ENCODE measurements at places on chromosomes 4 and X.
A peak's percentile ranks its signal among the peaks of the same experiment; 100 is the strongest.

DNA sequence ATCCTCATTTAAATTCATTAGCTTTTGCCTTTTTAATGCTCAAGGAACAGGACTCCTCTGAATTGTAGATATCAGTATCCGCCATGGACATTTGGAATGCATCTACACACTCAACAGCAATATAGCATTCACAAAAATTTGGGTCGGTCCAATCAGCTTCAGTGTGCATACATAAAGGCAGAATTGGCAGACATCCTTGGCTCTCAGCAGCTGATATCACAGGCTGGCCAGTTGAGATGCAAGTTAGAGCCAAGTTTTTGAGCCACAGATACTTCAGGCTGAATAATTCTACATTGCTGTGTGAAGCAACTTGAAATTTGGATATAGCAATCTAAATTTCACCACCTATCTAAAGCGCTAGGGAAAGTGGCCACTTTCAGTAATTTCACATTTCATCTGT lies 821.1 kb downstream of the PCDH19 start:
- DNase-seq: no peak

DNA sequence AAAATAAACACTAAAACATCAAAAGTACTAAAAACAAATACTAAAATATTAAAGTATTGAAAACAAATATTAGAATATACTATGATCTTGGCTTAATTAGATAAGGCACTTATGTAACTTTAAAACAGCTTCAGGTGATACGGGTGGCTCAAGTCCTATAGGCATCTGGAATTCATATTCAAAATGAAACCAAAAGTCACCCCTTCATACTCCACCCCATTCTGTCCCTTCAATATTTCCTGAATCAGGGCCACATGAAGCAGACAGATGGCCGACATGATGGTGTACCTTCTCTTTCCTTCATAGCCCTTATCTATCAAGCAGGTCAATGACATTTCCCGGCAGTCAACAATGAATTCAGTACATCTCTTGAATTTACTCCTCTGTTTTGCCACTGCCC lies 71.9 kb upstream of the MAGEB10 start:
- no peak for DNase-seq

DNA sequence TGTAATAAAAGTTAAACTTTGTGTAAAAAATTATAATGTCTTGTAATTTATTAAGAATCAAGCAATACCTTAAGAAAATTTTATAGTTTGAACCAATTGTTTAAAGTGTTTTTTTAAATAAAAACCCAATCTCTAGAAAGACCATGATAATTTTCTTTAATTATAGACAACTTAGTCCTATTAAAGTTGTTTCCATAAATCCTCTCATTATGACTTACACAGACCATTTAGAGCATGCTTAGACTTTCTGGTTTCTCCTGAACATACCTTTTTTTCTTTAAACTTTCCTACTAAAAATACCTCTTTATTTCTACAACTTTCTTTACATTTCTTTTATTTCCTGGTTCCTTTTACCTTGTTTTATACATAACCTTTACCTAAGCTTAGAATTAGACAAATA lies 837.4 kb downstream of the PCDH19 start:
- DNase-seq: peak; percentile 10

GRCh38 chr4:87033902-87034301 lies 99.1 kb downstream of the AFF1 start:
- DNase-seq: no peak

DNA sequence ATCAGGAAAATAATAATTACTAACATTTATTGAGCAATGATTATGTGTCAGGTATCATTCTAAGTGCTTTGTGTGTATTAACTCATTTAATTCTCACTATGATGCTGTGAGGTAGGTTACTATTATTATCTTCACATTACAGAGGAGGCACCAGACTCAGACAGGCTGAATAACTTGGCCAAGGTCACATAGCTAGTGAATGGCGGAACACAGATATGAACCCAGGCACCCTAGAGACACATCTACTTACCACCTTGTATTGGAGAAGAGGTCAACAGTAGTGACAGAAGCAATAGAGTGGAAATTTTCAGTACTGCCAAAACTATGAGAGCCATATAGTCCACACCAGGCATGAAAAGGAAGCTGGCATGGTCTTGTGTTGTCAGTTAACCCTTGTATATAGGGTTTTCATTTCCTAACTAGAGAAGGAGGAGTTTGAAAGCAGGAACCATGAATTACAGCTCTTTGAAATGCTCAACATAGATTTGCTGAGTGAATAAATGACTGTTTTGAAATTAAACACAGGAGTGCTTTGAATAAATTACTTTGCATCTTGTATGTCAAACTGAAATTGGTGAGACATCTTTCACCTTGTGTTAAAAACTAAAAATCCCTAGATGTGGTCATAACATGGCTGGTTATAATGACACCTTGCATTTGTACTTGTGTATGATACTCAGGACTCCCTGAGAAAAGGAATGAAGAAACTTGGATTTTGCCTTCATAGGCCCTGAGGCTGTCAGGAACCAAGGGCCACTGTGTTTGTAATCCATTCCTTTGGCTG lies 71.8 kb downstream of the RTL9 start:
- DNase-seq: no peak

DNA sequence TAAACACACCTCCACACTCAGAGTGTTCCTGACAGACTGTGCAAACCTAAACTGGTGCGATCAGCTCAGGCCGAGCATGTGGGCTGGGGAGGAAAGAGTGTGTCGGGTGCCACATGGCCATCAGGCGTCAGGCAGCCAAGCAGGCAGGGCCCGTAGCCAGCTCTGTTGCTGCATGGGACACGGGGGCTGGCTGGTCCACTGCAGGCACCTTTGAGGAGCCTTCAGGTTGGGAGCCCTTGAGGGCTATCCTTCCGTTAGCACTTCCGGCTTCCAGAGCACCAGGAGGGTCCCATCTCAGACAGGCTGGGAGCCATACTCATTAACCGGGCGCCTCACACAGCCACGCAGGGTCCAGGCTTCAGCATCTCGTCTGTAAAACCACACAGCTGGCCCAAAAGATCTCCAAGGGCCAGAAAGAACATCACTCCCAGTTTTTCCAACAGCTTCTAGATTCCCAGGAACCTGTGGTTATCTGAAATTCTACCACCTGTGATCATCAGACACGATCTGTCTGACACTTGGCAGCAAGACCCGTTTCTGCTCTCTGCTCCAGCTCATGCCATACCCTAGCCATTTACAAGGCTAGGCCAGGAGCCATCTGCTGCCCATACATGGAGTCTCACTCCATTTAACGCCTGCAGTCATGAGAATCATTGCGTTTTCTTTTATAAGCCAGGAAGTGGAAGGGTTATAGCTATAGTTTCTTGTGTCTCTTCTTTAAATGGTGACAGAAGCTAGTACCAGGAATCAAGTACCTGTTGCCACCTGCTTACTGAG lies 87.5 kb downstream of the NSUN7 start:
- no peak for DNase-seq

DNA sequence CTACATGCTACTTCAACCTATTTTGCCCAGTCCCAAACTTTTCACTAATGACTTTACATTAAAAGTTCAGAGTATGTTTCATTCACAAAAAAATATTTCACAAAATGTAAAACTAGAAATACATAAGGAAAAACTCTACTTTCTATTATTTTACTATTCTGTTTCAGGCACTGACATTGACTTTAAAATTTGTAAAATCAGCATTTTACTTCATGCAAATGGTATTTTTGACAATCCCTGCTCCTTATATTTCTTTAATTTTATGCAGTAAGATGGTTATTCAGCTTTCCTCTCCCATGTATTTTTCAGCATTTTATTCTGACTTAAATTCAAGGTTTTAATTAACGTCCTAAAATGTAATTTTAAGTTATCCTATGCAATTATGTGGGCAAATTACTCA lies 178.5 kb downstream of the COL25A1 start:
- no peak for DNase-seq

- no peak for DNase-seq
Observed at GRCh38 chrX:43758044-43758443, 101.9 kb downstream of the MAOA start.

DNA sequence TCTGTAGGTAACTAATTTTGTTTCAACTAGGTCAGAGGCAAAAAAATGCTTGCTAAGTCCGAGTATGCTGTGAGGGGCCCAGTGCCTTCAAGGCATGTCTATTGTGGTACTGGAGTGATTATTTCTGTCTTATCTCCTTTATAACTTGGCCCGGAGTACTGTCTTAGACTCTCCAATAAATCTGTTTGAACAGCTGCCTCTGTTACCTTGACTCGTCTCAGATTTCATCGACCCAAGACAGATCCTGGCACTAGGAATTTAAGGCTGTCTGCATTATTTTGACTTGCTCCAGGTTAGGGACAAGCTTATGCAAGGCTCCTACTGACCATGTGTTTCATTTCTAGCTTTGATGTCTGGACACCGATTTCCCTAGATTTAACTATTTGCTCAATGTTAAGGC lies 41.1 kb upstream of the NKAP start:
- peak; percentile 42 for DNase-seq

DNA sequence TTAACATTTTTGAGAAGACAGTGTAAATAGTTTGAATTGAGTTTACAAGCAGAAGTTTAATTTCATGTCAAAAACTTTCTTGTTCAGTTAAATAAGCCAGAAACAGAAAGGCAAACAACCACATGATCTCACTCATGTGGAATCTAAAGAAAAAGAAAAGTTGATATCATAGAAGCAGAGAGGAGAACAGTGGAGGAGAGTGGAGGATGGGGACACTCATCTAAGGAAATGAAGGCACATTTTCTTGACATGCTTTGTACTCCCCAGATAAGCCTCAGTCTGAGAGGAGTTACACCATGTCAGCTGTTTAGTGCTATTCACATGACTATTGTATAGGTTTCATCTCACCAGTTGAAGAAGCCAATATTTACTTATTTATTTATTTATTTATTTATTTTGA lies 13.5 kb downstream of the SNCA start:
- DNase-seq: peak; percentile 2

- DNase-seq: no peak
Observed at GRCh38 chrX:153793291-153793690, 884 bp downstream of the IDH3G start.

- DNase-seq: no peak
Observed at GRCh38 chrX:16012250-16012649, 111.1 kb upstream of the GRPR start.

GRCh38 chrX:118666521-118666920 lies 60.9 kb upstream of the IL13RA1 start:
- DNase-seq: no peak

DNA sequence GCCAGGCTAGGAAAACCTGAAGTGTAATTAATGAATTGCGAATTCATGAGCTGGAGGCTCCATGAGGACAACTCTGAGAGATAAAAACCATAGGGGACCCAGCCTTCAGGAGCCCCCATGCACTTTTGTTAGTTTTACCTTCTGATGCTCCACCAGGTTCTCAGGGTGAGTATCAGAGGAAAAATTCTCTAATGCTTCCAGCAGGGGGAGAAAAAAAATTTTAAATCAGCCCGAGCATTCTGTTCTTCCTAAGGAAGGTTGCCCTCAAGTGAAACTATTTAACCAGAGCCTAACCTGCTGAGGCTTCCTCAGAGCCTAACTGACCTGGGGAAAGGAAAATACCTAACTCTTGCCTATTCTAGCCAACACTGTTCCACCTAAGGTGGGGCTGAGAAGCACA lies 552.6 kb downstream of the PPARGC1A start:
- peak; percentile 51 for DNase-seq

DNA sequence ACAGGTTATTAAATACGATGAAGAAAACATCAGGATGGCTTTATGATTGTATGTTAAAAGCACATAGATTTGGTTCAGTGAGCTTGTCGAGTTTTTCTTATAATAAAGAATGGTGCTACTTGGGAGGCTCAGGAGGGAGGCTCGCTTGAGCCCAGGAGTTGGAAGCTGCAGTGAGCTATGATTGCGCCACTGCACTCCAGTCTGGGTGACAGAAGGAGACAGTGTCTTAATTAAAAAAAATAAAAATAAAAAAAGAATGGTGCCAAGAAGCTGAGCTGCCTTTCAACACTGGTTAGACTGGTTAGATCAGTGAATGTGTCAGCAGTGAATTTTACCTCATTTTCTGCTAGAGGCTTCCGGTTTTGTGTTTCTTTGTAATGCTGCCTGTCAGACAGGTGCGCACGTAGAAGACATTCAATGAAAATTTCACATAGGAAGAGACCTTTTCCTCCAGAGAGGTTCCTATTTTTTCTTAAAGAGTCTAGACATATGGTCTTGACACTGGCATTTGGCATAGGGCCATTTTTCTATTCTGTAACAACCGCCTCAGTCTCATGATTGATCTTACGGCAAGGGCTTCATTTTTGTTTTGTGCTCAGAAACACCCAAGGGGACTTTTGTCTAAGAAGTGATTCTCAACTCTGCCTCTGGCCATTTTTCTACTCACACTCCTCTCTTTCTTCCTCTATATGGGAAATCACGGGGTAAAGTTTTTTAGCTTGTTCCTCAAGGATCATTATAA lies 15.0 kb upstream of the ARSF start:
- DNase-seq: peak; percentile 62

DNA sequence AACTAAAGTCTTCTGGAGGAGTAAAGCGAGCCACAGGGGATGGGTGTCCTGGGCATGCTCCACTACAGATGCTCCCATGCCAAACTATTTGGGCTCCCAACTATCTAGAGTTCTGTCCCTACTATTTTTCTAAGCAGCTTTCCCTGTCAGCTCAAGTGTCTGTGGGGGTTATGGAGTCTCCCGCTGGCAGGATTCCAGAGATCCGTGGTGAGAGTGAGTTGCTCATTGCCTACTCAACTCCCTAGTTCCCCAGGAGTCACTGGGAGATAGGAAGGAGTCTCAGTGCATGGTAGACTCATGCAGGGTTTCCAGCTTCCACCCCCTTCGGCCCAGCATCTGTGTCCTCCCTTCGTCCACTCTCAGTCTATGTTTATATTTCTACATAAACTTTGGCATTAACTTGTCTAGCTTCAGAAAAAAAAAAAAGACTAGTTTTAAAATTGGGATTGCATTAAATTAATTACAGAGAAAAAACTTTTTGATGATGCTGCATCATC lies 55.1 kb upstream of the INPP4B start:
- DNase-seq: peak; percentile 2

All from DMS53 (cell line).